ENCODE measurements at places on chromosomes 2 and 18.

DNA sequence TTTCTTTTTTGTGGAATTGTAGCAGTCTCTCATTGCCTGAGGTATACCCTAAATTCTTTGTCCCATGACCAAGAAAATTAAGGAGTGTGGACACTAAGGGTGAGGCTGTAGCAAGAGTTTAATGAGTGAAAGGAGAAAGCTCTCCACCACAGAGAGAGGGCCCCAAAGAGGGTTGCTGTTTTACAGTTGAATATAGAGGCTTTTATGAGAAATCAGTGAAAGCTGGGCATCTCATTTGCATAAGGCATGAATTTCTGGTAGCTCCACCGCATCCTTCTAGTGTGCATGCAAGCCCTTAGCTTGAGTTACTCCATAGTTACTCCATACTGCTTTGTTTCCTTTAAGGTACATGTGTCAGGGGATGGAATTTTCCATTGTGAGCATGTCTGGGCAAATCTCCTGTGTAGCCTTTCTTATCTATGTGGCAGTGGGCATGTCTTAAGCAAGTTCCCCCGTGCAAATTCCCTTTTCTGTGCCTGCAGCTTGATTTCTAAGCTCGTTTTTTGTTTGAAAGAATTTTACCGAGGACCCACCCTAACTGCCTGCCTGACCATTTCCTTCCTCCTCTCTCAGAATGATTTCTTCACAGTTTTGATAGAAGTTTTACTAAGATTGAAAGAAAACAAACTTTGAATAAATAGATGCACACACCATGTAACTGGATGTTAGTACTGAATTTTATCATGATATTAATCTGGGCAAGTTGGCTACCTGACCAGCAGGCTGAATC, 218.9 kb downstream of the PARD3B start:
- no peaks in the 10 kb centered on the region for H3K36me3 ChIP-seq
- no peak overlapping the region for H3K4me3 ChIP-seq
- H3K27ac ChIP-seq: no peak overlapping the region
- DNase-seq: no peak
- H3K27me3 ChIP-seq: no peaks in the 10 kb centered on the region

DNA sequence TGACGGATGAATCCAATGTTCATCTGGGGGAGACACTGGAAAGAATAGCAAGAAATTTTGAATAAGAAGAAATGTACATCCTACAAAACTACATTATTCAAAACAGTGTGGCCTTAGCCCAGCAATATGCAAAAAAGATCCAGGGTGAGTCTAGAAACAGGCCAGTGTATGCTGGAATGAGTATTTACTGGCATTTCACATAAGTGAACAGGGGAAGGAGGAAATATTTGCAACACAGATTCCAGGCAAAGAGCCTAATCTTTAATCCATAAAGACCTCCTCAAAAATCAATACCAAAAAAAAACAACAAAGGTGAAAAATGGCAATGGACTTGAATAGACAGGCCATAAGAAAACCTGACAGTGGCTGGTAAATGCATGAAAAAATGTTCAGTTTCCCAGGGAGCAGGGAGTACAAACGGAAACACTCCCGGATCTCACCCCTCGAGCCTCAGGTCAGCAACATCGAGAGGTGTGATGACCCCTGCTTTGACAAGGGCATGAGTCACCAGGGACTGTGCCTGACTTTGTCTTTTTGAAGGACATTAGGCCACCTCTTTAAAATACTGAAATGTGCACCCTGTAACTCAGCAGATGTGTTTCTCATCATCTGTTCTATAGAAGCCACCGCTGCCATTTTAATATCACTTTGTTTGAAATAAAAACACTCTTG, 12.7 kb upstream of the GPC1 start:
- no peaks in the 10 kb centered on the region for H3K4me1 ChIP-seq
- DNase-seq: no peak
- no peaks in the 10 kb centered on the region for H3K36me3 ChIP-seq
- H3K4me3 ChIP-seq: no peak overlapping the region

GRCh38 chr2:54416166-54416813, 39.8 kb upstream of the SPTBN1 start:
- no peak overlapping the region for H3K4me3 ChIP-seq
- no peaks in the 10 kb centered on the region for H3K4me1 ChIP-seq
- no peaks in the 10 kb centered on the region for H3K36me3 ChIP-seq
- DNase-seq: no peak

- H3K4me1 ChIP-seq: no peaks in the 10 kb centered on the region
- H3K27ac ChIP-seq: no peak overlapping the region
- no peak overlapping the region for H3K4me3 ChIP-seq
- DNase-seq: peak; percentile 52
These were observed 152.9 kb upstream of the EPAS1 start for GRCh38 chr2:46144133-46144800.

- no peaks in the 10 kb centered on the region for H3K36me3 ChIP-seq
- no peak overlapping the region for H3K27ac ChIP-seq
- peaks cover 18% of the 10 kb centered on the region for H3K4me1 ChIP-seq
- no peak for DNase-seq
- H3K27me3 ChIP-seq: no peaks in the 10 kb centered on the region
- no peak overlapping the region for H3K4me3 ChIP-seq
These were observed 3.7 kb upstream of the MRPS9 start for GRCh38 chr2:105034170-105034569.

DNA sequence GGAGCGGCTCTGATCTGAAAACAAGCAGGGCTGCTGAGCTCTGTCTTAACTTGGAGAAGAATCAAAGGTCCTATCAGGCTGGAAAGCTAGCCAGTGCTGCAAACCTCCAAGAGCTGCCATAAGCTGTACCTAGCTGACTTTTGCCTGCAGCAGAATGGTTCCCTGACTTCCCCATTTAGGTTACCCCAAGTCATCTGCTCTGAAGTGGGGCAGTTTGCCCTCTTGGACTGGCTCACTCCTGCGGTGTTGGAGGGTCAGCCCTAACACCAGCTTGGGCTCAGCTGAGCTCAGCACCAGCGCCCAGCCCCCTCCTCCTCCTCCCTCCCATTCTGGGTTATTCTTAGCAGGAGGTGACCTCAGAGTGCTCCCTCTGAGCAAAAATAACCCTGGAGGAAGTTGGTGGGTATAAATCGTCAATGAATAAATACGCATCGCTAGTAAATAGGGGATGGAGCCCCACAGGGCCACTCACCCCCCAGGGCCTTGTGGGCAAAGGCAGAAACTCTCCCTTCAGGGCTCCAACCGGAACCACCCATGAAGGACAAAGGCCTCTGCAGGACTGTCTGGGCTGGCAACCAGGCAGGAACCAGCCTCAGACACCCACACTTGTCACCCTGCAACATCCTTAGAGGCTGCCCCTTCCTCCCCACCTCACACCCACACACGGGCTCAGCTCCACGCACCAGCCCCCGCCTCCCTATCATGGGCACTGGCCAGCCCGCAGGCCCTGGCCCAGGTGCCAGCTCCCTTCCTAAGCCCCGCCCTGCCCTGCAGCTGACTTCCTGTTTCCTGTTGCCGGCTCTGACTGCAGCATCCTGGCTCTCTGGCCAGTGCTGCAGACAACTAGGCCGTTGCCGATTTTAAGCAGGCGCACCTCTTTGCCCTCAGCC, 46.9 kb downstream of the DNMT3A start:
- peaks cover 62% of the 10 kb centered on the region for H3K4me1 ChIP-seq
- peak; percentile 79 for DNase-seq
- peak overlapping the region; percentile 12 for H3K4me3 ChIP-seq

GRCh38 chr2:120303177-120303576, 42.8 kb upstream of the INHBB start:
- H3K36me3 ChIP-seq: no peaks in the 10 kb centered on the region
- no peaks in the 10 kb centered on the region for H3K27me3 ChIP-seq
- no peak for DNase-seq
- no peak overlapping the region for H3K4me3 ChIP-seq
- H3K4me1 ChIP-seq: no peaks in the 10 kb centered on the region
- H3K27ac ChIP-seq: no peak overlapping the region

- H3K4me3 ChIP-seq: no peak overlapping the region
- no peak overlapping the region for H3K27ac ChIP-seq
- H3K4me1 ChIP-seq: peaks cover 8% of the 10 kb centered on the region
- no peaks in the 10 kb centered on the region for H3K27me3 ChIP-seq
- no peak for DNase-seq
- no peaks in the 10 kb centered on the region for H3K36me3 ChIP-seq
These were observed 92.5 kb upstream of the RBBP8 start for GRCh38 chr18:22840606-22841144.

DNA sequence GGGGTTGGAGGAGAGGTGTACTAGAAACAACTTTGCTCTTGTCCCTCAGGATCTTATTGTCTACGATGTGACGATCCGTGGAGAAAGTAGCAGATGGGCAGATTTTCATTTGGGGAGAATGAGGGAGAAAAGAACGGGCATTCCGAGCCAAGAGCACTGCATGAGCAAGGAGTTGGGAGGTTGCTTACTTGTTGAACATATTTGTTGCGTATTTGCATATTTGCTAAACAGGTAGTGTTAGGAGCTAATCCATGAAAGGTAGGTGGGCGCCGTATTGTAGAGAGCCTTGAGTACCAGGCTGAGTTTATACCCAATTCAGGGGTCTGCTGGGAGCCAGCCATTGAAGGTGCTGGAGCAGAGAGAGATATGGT, 490 bp downstream of the BCS1L start:
- H3K27ac ChIP-seq: peak overlapping the region; percentile 33
- peak overlapping the region; percentile 88 for H3K4me3 ChIP-seq
- peaks cover 31% of the 10 kb centered on the region for H3K36me3 ChIP-seq
- no peaks in the 10 kb centered on the region for H3K27me3 ChIP-seq
- DNase-seq: no peak

- H3K4me3 ChIP-seq: no peak overlapping the region
- H3K27me3 ChIP-seq: no peaks in the 10 kb centered on the region
- H3K27ac ChIP-seq: no peak overlapping the region
- H3K36me3 ChIP-seq: no peaks in the 10 kb centered on the region
These were observed 596.5 kb downstream of the BCL11A start for GRCh38 chr2:59956981-59957380.

DNA sequence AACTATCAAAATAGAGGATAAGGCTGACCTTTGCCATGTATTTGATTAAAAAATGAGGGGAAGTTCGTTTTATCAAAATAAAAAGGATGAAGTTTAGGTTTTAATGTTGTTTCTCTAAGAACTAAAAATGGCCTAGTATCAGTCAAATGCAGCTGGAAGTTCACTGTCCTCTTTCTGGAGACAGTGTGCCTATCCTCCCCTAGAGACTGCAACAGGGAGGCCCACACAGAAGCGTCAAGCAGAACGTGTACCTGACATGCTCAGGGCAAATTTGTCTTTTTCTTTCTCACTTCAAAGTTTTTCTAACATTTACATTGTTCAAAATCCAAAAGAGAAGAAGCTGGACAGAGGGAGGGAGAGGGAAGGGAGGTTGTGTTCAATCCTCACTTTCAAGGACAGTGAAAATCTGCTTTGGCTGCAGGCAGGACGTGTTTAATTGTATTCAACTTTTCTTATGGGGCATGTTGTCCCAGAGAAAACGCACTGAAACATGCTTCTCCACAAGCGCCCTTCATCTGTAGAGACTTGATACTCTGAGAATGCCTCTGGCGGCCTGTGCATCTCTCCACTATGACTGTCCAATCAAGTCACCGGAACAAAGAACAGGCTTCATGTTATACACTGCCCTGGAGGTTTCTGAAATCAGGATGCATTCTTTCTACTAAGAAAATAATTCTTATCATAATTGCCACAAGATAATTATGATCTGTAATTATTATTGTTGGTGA, 65.1 kb downstream of the FAM210A start:
- H3K36me3 ChIP-seq: no peaks in the 10 kb centered on the region
- no peak overlapping the region for H3K27ac ChIP-seq
- H3K4me3 ChIP-seq: no peak overlapping the region
- H3K27me3 ChIP-seq: no peaks in the 10 kb centered on the region

GRCh38 chr2:12240206-12240605, 476.5 kb upstream of the TRIB2 start:
- no peak overlapping the region for H3K4me3 ChIP-seq
- no peaks in the 10 kb centered on the region for H3K36me3 ChIP-seq
- no peaks in the 10 kb centered on the region for H3K27me3 ChIP-seq

DNA sequence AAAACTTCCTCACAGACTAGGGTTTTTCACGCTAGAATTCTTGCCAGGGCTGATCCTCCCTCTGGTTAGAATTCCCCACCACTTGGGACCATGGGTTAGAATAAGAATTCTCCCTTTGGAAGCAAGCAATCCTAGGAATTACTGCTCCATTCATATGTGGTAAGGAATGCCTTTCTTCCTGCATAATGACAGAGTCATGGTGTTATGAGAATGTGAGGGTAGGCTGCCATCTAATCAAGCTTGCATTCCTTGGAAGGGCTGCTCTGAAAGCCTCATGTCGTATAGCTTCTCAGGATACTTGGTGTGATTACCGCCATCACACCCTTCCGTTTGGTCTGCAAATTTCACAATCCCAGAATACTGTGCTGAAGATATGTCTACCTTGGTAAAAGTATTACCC, 1282.4 kb upstream of the PIK3C3 start:
- H3K4me3 ChIP-seq: no peak overlapping the region
- no peaks in the 10 kb centered on the region for H3K4me1 ChIP-seq
- no peaks in the 10 kb centered on the region for H3K36me3 ChIP-seq
- no peaks in the 10 kb centered on the region for H3K27me3 ChIP-seq
- no peak overlapping the region for H3K27ac ChIP-seq
- DNase-seq: no peak

- no peak for DNase-seq
- H3K36me3 ChIP-seq: no peaks in the 10 kb centered on the region
- H3K27me3 ChIP-seq: no peaks in the 10 kb centered on the region
- H3K4me3 ChIP-seq: no peak overlapping the region
- H3K27ac ChIP-seq: no peak overlapping the region
- H3K4me1 ChIP-seq: no peaks in the 10 kb centered on the region
These were observed 14.3 kb downstream of the SPTBN1 start for GRCh38 chr2:54470266-54470938.

DNA sequence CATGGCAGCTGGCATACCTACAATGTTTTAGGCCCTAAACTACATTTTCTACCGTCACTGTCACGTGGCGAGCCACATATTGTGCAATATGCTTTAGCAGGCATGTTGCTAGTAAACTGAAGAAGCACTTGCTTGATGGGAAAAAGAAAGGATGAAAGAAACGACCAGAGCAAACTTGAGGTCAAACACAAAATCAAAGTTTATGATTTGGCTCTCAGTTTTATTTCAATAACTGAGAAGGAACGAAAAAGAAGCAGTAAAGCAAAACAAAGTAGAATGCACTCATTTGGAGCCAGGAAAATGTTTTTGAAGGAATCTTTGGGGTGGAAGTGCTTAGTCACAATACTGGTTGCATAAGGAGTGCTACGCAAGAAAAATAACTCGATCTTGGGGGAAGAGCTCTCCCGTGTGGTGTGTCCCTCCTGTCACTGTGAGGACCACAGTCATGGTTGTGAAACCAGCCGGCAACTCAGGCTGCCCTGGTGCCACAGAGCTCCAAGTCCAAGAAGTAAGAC, 349.8 kb downstream of the RBM43 start:
- H3K4me3 ChIP-seq: no peak overlapping the region
- DNase-seq: no peak

Data from CD8-positive, alpha-beta memory T cell (primary cell).